A549 treated with RU486 at 1 μM for 4 hours (cell line): ENCODE measurements at places on chromosomes 5 and 9. TPM values are rescaled to one million over a fixed set of nuclear protein-coding genes. Genes with fewer than 3 reads are reported as not detected.

Gene SGCD
- 3.7 to 4.5 TPM (median 4.0 TPM) in 5 replicates for total RNA-seq

Gene CFAP157
- total RNA-seq, result 0.05 to 0.08 TPM in 2 of 5 replicates, not detected in the others

Gene FABP6
- 0.87 to 1.6 TPM (median 1.5 TPM) in 5 replicates for total RNA-seq

Gene GBA2
- total RNA-seq, result 23.1 to 31.3 TPM (median 30.0 TPM) in 5 replicates

Gene PCDHA4
- 1.3 to 1.7 TPM (median 1.5 TPM) in 5 replicates for total RNA-seq

Gene WHRN
- 3.9 to 8.1 TPM (median 6.7 TPM) in 5 replicates for total RNA-seq

Gene AK8
- total RNA-seq, result 0.80 to 1.4 TPM (median 0.90 TPM) in 5 replicates

Gene TOR1B
- 20.0 to 25.3 TPM (median 24.0 TPM) in 5 replicates for total RNA-seq

Gene S1PR3
- total RNA-seq, result 29.1 to 42.3 TPM (median 38.0 TPM) in 5 replicates

Gene SLC34A1
- total RNA-seq, result not detected in 5 replicates

Gene STOM
- 103 to 158 TPM (median 115 TPM) in 5 replicates for total RNA-seq

Gene KLF4
- total RNA-seq, result 14.5 to 18.1 TPM (median 17.0 TPM) in 5 replicates

Gene PDE8B
- total RNA-seq, result 0.89 to 2.1 TPM (median 1.5 TPM) in 5 replicates

Gene CARTPT
- total RNA-seq, result not detected in 5 replicates

Gene SIT1
- total RNA-seq, result not detected in 5 replicates

Gene RFESD
- total RNA-seq, result 1.7 to 2.9 TPM (median 2.1 TPM) in 5 replicates

Gene MAPKAP1
- total RNA-seq, result 57.2 to 96.3 TPM (median 72.5 TPM) in 5 replicates

Gene TMEM215
- total RNA-seq, result not detected in 5 replicates

Gene IRX2
- 1.0 to 1.7 TPM (median 1.5 TPM) in 5 replicates for total RNA-seq

Gene DIRAS2
- total RNA-seq, result 0.02 TPM in 1 of 5 replicates, not detected in the others

Gene DHX29
- total RNA-seq, result 14.6 to 25.6 TPM (median 24.2 TPM) in 5 replicates

Gene TERT
- total RNA-seq, result 1.2 to 3.2 TPM (median 2.6 TPM) in 5 replicates

Gene FBP1
- not detected in 5 replicates for total RNA-seq

Gene OR1L1
- not detected in 5 replicates for total RNA-seq

Gene SHB
- 37.8 to 61.8 TPM (median 57.7 TPM) in 5 replicates for total RNA-seq

Gene SH3PXD2B
- 11.2 to 17.8 TPM (median 16.2 TPM) in 5 replicates for total RNA-seq

Gene PKN3
- total RNA-seq, result 11.0 to 16.7 TPM (median 14.9 TPM) in 5 replicates

Gene SHROOM1
- 6.0 to 11.4 TPM (median 9.4 TPM) in 5 replicates for total RNA-seq

Gene FKTN
- total RNA-seq, result 5.4 to 8.0 TPM (median 7.4 TPM) in 5 replicates

Gene ANKRD31
- 0.05 to 0.07 TPM (median 0.06 TPM) in 4 of 5 replicates, not detected in the other for total RNA-seq

Gene CCDC192
- total RNA-seq, result not detected in 5 replicates

Gene GPRIN1
- 7.3 to 10.2 TPM (median 8.8 TPM) in 5 replicates for total RNA-seq

Gene WNT8A
- total RNA-seq, result not detected in 5 replicates

Gene ADCY2
- total RNA-seq, result not detected in 5 replicates

Gene TRIO
- total RNA-seq, result 90.0 to 109 TPM (median 98.7 TPM) in 5 replicates

Gene STPG3
- total RNA-seq, result not detected in 5 replicates

Gene LAMC3
- 1.4 to 2.6 TPM (median 2.1 TPM) in 5 replicates for total RNA-seq

Gene SPATA31C1
- total RNA-seq, result not detected in 5 replicates

Gene CTXN3
- not detected in 5 replicates for total RNA-seq

Gene LRRTM2
- not detected in 5 replicates for total RNA-seq

Gene PLCXD3
- total RNA-seq, result 0.16 to 0.35 TPM (median 0.27 TPM) in 5 replicates

Gene BARHL1
- total RNA-seq, result not detected in 5 replicates

Gene ASS1
- 15.4 to 18.0 TPM (median 17.2 TPM) in 5 replicates for total RNA-seq

Gene PCDHB13
- total RNA-seq, result 0.06 to 0.12 TPM (median 0.09 TPM) in 5 replicates

Gene SLC36A3
- total RNA-seq, result not detected in 5 replicates

Gene SPINK4
- not detected in 5 replicates for total RNA-seq

Gene MARCHF11
- total RNA-seq, result not detected in 5 replicates

Gene GNA14
- 0.06 TPM in 1 of 5 replicates, not detected in the others for total RNA-seq

Gene IRX1
- not detected in 5 replicates for total RNA-seq
